ENCODE measurements at places on chromosomes 3 and 15.

- DNase-seq, result peak; percentile 95
These were observed 18.9 kb downstream of the CX3CR1 start for GRCh38 chr3:39260957-39261356.

- no peak for DNase-seq
These were observed 354.4 kb downstream of the ERC2 start for GRCh38 chr3:56113908-56114307.

- DNase-seq, result no peak
These were observed 2.2 kb upstream of the ITIH3 start for GRCh38 chr3:52792413-52792812.

GRCh38 chr3:18250991-18251390 is 174.1 kb downstream of the SATB1 start:
- DNase-seq, result no peak
